NCI-H524 (cell line): ENCODE measurements at places on chromosomes 1 and 21.

GRCh38 chr1:55230659-55231058, 15.5 kb upstream of the USP24 start:
- DNase-seq = no peak

DNA sequence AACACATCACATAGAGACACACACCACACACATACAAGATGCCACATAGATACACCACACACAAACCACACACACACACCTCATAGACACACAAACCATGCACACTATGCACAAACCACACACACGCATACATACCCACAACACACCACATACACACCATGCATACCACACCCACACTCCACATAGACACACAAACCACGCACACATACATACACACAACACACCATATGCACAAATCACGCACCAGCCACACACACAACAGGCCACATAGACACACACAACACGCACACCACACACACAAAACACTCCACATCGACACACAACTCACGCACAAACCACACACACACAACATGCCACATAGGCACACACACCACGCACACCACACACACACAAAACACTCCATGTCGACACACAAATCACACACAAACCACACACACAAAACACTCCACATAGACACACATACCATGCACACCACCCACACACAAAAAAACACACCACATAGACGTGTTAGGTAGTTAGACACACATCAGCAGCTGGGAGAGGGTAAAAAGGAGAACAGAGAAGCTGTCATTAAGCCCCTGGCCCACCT, 49.5 kb upstream of the SLC19A1 start:
- DNase-seq = no peak

DNA sequence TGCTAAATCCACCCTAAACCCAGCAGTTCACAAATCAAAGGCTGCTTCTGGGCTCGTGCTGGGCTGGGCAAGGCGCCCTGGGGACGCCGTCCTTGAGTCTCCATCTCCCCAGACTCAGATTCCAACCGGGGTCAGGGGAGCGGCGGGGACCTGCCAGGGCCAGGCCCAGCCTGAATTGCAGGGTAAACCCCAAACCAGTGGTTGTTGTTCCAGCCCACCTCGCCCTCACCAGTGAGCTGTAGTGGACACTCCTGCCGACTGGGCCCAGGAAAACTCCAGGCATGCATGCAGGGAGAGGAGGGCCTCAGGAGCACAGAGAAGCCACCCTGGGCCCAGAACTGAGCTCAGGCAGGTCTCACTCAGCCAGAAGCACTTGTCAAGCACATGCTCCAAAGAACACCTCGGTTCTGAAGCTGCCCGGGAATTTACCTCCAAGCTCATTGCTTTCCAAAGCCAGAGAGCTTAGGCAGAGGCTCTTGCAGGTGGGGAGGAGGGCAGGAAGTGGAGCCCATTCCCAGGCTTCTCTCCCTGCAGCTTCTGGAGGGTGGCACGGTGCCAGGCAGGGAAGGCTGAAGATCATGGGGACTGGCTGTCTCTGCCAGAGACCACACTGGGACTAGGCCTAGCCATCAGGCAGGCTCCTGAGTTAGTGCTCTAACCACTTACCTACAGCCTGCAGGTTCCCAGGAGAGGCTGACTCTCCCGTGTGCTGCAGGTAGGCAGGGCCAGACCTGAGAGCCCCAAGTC, 437.0 kb downstream of the MATN1 start:
- DNase-seq = no peak

GRCh38 chr1:89407360-89407759, 43.5 kb downstream of the GBP6 start:
- no peak for DNase-seq

DNA sequence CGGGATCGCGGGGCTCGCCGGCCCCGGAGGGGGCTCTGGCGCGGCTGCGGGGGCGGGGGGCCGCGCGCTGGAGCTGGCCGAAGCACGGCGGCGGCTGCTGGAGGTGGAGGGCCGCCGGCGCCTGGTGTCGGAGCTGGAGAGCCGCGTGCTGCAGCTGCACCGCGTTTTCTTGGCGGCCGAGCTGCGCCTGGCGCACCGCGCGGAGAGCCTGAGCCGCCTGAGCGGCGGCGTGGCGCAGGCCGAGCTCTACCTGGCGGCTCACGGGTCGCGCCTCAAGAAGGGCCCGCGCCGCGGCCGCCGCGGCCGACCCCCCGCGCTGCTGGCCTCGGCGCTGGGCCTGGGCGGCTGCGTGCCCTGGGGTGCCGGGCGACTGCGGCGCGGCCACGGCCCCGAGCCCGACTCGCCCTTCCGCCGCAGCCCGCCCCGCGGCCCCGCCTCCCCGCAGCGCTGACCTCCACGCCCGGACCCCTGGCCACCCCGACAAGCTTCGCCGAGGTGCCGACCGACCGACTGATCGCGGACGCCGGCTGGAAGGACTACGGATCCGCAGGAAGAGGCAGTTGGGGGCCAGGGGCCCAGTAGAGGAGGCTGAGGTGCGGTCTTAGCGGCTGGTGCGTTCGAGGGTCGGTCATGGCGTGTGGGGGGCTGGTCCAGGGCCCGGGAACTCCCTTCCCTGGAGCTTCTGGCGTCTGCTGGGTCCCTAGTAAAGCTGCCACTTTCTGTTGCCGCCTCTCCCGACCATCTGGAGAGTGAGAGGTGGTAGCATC, 711 bp downstream of the TRNP1 start:
- peak; percentile 56 for DNase-seq

GRCh38 chr1:17624611-17625233, 85.2 kb downstream of the ARHGEF10L start:
- DNase-seq = no peak

- DNase-seq = no peak
Observed at GRCh38 chr1:84110629-84111028, 33.4 kb upstream of the PRKACB start.

GRCh38 chr1:218459450-218459849, 114.3 kb downstream of the TGFB2 start:
- DNase-seq = no peak

DNA sequence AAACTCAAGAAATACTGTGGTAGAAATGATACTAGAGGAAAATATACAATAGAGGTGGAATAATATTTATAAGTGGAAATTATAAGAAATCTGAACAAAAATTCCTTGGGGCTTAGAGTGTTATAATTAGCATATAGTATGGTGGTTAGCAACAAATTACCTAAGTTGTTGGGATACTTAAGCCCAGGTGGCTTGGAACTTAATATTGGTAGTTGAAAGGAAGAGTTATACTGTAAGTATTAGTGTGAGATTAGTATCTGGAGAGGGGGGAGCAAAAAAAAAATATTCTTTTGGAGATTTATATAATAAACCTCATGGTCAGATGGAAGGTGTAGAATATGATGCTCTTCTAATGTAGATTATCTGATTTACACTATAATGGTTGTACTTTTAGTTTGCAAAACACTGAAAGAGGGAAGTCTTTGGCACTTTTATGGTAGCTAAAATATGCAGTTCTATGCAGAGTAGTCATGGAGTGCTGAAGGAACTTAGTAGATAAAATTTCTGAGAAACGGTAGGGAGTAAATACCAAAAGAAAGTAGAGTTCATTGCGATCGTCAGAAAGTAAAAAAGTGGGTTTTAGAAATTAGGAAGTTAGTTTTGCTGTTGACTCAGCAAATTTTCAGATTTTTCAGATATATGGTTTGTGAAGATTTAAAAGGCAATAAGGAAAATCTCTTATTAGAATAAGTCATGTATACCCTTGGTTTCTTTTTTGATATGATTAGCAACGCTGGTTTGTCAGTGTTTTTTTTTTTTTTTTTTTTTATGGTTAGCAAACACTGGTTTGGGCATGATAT, 45.7 kb downstream of the MTF2 start:
- no peak for DNase-seq

- DNase-seq = no peak
Observed at GRCh38 chr21:33315946-33316710, 8.6 kb upstream of the IFNAR1 start.

GRCh38 chr1:229225331-229225782, 45.6 kb upstream of the RAB4A start:
- DNase-seq = no peak

- no peak for DNase-seq
Observed at GRCh38 chr1:181353526-181353925, 129.8 kb upstream of the CACNA1E start.

GRCh38 chr1:6414443-6414844, 5.3 kb downstream of the HES2 start:
- peak; percentile 63 for DNase-seq

GRCh38 chr1:178501705-178502329, 5.1 kb upstream of the CLEC20A start:
- peak; percentile 23 for DNase-seq

DNA sequence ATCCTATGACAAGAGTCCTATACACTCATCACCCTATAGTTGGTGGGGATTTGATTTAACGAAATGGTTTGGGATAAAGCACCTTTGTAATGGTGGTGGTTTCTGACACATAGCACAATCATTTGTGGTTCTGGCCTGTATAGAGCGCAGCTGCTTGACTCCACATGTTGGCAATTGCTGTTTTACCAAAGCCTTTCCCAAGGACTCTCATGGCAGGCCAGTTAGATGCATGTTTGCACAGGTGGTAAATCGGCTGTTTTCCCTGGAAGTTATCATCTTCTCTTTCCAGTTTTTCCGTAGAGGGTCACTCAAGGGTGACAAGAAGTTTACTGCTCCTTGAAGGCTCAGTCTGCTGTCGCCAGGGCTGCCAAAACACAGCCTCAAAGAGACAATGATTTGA, 17.1 kb upstream of the XPR1 start:
- DNase-seq = no peak

DNA sequence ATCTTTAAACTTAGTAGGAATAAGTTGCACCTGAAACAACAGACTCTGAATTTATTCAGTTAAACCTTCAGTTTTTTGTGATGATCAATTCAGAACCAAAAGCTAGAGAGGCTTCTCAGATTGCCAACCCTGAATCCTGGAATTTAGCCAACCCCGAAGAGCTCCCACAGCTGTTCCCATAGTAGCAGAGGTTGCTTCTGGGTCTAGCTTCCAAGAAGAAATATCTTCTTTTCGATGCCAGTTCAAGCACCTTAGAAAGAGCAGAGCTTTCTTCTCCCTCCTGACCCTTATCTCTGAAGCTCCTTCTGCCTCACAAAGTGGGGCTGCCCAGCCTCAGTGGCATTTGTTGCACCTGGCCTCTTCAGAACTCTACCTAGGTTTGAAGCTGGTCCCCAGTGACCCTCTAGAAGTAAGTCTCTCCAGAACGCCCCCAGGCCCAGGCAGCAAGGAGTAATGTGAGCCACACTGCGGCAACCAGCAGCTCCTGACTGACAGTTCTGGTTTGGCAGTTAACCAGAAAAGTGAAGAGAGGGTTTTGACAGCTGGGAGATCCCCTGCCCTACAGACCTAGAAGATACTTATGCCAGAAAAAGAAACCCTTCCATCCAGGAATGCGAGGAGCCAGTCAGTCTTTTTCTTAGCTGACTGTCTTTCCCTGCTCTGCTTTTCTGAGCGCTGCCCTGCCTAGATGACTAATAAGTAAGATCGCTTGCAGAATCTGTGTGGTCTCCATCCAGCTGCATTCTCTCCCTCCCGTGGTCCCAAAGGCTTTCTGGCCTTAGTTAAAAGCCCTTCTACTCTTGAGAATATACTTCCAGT, 165.9 kb downstream of the ADGRL4 start:
- DNase-seq = peak; percentile 82
